ENCODE measurements at places on chromosomes 5 and 9.

DNA sequence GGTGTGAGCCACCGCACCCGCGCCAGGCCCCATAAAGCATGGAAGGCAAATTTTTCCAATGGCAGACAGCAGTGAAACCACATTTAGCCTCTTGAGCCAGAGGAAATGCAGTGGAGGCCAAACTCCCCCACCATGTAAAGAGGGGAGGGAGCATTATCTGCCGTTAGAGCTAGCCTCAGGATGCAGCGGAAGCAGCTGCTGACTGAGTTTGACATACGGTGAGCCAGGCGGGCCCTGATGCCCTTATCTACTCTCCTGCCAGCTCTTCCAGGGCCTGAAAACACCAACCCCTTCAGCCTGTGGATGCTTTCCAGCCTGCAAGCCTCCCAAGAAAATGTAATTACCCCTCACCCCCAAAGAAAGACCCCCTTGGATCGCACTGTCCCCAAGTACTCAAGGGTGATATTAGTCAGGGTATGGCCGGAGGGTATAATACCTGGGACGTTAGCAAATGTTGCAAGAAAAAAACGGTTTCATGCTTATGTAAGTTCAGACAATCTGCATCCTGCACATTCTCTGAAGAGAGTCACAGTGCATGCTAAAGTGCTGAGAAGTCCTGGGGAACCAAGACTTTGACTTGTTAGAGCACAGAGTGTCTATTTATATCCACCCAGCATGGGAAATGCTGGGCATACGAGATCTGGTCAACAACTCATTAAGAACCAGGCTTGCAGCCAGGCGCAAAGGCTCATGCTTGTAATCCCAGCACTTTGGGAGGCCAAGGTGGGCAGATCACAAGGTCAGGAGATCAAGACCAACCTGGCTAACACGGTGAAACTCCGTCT is 11.3 kb upstream of the GGTA1 start:
- DNase-seq: no peak

DNA sequence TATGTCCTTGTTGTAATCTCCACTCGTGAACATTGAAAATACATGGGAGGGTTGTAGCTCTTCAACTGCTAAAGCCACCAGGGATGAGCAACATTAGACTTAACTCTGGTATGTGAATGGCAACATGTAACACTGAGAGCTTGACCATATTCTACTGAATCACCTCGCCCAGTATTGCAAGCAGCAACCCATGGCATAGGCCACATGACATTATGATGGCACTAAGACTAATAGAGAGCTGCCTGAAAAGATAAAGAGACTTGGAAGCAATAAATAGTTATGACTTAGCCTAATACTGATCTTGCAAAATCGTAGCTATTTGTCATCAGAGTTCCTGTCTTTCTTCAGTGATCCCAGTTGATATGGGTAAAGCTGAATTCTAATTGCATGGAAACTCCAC is 108.4 kb upstream of the NREP start:
- no peak for DNase-seq

DNA sequence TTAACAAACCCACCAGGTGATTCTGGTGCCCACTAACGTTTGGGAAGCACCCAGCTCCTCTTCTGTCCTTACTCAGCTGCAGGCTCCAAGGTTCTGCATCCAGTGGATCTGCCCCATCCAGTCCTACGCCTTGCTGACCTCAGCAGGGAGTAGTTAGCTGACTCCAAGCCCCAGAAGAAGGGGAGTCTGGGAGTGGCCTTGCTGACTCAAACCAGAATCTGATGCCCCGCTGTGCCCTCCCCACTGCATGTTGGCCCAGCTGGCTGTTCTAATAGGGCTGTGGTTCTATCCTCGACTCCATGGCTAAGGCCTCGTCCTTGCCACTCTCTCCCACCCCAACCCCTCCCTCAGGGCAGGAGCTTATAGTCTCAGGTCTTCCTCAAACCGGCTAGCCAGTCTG is 136.3 kb downstream of the TTLL11 start:
- DNase-seq: no peak

DNA sequence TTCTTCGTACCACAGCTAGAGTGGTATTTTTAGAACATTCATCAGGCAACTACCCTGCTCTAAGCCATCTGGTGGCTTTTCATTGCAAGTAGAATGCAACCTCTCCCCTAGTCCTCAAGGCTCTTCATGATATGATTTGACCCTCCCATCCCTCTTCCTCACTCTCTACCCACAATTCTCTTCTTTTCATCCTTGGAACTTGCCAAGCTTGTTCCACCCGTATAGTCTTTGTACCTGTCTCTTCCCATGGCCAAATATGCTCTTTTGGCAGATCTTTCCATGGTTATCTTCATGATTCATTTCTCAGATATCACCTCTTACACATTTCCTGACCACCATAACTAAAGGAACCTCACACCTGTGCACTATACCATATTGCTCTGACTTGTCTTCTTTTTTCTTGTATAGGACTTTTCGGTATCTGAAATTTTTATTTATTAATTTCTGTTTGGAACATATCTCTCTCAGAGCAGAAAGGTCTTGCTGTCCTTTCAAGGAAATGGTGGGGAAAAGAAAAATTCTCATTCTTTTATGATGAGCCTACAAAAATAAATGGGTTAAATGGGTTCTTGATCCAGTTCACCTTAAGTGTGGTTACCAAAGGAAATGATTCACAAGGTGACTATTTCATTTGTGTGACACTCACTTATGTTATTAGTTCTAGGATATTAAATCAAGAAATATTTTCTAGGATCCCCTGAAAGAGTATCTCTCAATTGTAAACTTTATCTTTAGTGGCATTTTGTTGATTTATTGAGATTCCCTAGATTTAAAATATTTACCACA is 3.7 kb upstream of the CD274 start:
- DNase-seq: no peak

GRCh38 chr9:76592091-76592973 is 133.3 kb downstream of the GCNT1 start:
- DNase-seq: peak; percentile 10

- DNase-seq: no peak
These were observed 104.3 kb downstream of the SAXO1 start for GRCh38 chr9:18928711-18929110.

DNA sequence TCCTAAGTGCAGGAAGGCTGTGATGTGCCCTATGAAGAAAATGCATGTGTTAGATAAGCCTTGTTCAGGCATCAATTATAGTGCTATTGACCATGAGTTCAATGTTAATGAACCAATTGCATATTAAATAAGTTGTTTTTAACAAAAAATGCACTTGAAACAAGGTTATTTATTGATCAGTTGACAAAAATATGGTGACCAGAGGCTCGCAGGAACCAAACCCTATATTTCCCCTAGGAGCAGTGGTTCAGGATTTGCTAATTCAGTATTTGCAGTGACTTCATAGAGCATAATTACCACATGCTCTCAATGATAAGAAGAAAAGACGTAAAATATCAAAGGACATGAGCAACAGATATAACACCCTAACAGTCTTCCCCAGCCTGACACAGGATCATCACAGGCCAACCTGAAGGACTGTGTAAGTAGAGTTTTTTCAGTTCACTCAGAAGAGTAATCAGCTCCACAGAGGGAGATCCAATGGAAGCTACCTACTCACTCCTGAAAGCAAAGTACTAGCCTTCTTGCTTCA is 92.3 kb downstream of the SEMA5A start:
- no peak for DNase-seq

GRCh38 chr5:53478411-53479044 is 1.9 kb upstream of the FST start:
- DNase-seq: no peak

DNA sequence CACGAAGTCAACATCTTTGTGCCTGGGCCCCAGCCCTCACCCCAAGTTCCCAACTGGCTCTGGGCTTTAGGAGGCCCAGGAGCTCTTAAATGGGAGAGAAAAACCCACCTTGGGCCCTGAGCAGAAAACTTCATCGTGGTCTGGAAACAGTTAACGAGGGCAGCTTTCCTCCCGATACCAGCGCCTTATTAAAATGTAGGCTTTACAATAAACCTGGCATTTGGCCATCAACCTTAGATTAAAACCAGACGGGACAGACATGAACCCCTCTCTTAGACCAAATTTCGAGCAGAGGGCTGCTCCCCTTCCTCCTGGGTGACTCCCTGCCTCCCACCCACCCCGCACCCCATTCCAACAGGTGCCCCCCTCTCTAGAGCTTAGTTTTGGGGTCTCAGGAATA is 39.4 kb downstream of the PRRX2 start:
- DNase-seq: no peak

DNA sequence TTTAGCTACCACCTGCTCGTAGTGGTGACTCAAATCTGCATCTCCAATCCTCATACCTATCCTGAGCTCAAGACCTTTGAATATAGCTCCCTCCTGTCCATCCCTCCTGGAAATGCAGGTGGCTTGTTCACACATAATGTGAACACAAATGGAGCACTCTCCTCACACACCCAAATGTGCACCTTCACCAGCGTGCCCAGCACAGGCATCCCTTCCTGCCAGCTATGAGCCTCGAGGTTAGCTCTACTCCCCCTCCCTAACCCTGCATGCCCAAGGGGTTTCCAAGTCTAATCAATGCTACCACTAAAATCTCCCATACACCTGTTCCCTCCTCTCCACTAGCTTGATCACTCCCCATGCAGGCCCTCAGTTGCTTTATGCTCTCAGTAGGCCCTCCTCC is 2.2 kb upstream of the TGFBI start:
- DNase-seq: no peak

DNA sequence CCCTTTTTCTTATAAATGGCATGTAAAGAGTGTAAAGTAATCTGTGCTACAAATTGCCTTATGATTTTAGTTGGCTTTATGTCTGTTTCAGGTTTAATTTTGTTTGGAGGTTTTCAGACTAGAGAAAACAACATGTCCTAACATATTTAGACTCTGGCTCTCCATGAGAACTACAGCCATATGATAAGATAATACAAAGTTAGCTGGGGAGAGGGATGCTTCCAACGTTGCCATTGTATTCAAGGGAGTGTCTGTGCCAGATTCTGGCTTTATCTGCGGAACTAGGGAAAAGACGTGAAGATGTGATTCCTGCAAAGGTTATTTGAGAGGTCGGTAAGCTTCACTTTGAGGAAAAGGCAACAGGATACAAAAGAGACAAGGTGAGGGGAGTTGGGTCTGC is 140.0 kb upstream of the OTULINL start:
- DNase-seq: no peak

GRCh38 chr5:97364731-97365130 is 181.7 kb upstream of the RIOK2 start:
- DNase-seq: no peak

GRCh38 chr5:77015938-77016569 is 14.2 kb upstream of the AGGF1 start:
- no peak for DNase-seq

DNA sequence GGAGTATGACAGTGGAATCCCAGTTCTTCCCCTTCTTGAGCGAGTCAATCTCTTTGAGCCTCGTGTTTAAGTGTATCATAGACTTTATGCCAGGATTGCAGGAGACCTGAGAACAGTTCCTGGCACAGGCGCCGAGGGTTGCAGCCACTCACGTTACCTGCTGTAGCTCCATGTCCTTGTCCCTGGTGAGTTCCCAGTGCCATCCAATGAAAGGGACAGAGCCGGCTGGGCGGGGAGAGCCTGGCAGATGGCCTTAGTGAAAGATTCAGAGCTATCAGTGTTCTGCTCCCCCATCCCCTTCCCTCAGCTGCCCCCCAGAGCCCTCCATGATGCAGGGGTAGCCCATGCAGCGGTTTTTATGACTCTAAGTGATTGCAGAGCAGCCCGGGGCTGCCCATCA is 554.0 kb downstream of the BNC2 start:
- no peak for DNase-seq

- DNase-seq: no peak
These were observed 45.0 kb downstream of the MCCC2 start for GRCh38 chr5:71632168-71632567.

DNA sequence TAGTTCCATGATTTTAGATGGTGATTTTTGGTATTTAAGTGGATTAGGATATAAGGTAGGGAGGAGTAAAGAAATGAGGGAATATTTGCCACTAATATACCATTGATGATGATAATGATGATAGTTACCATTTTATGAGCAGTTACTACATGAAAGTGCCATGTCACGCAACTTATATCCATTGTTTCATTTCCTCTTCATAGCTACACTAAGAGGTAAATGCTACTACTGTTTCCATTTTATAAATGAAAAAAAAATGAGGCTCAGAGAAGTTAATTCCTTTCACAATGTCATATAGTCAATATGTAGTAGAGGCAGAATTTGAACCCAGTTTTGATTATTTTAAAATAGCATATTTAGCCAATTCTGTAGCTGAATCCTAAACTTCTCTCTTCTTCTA is 112.2 kb upstream of the ADRA1B start:
- DNase-seq: no peak

- DNase-seq: no peak
These were observed 26.8 kb downstream of the NIPAL4 start for GRCh38 chr5:157486861-157487260.

- DNase-seq: no peak
These were observed 97.0 kb downstream of the ANKRD33B start for GRCh38 chr5:10660720-10661387.

DNA sequence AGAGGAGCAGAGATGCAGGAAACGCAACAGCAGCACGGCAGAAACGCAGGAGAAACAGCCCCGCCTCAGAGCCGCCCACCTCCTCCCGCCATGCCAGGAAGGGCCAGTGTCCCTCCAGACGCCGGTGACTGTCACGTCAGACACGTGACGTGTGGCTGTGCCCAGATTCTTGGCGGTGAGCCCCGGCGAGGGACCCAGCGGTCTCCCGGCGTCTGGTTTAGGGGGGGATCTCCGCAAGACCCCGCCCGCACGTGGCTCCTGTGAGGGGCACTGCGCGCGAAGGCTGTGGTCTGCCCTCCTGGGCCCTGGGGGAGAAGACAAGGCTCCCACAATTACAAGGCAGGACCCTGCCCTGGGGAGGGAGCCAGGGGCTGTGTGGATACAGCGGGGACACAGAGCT is 2.4 kb upstream of the LCN8 start:
- DNase-seq: no peak

DNA sequence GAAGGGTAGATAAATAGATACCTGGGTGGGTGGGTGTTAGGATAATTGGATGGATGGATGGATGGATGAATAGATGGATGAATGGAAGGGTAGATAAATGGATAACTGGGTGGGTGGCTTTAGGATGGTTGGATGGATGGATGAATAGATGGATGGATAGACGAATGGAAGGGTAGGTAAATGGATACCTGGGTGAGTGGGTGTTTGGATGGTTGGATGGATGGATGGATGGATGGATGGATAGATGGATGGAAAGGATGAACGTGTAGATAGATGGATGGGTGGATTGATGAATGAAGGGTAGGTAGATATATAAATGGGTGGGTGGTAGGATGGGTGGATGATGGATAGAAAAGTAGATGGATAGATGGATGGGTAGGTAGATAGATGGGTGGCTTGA is 59.8 kb upstream of the RXRA start:
- DNase-seq: no peak

DNA sequence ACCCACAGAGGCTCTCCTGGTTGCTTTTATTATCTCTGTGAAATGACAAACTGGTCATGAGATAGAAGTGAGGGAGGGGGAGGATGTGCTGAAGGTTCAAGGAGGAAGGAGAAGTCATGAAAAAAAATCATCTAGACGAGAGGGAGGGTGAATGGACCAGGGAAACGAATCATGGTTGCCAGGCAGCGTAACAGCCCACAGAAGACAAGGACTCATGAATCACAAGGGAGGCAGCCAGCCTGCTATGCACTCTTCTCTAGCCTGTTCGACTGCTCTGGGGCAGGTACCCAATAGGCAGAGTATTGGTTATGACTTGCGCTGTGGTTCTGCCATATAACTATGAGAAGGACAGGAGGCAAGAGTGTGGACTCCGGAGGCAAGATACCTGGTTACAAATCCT is 475.2 kb downstream of the CDK5RAP2 start:
- no peak for DNase-seq
